Esophagus squamous epithelium (tissue), 5 donors: ENCODE measurements at places on chromosomes 4 and X.
A peak's percentile ranks its signal among the peaks of the same experiment; 100 is the strongest.

- no peak for DNase-seq
- no peaks in the 10 kb centered on the region for H3K36me3 ChIP-seq
- H3K27me3 ChIP-seq = peaks cover 3% of the 10 kb centered on the region
- H3K4me1 ChIP-seq = peaks cover 22% of the 10 kb centered on the region
Measured at GRCh38 chr4:16692524-16692923, 205.9 kb downstream of the LDB2 start.

- DNase-seq = no peak
- H3K4me1 ChIP-seq = no peaks in the 10 kb centered on the region
- H3K27ac ChIP-seq = no peak overlapping the region
Measured at GRCh38 chrX:10709276-10709675, 88.9 kb upstream of the MID1 start.

GRCh38 chr4:184357772-184358171, 116.6 kb downstream of the IRF2 start:
- DNase-seq = no peak
- H3K27me3 ChIP-seq = no peaks in the 10 kb centered on the region
- H3K36me3 ChIP-seq = no peaks in the 10 kb centered on the region

DNA sequence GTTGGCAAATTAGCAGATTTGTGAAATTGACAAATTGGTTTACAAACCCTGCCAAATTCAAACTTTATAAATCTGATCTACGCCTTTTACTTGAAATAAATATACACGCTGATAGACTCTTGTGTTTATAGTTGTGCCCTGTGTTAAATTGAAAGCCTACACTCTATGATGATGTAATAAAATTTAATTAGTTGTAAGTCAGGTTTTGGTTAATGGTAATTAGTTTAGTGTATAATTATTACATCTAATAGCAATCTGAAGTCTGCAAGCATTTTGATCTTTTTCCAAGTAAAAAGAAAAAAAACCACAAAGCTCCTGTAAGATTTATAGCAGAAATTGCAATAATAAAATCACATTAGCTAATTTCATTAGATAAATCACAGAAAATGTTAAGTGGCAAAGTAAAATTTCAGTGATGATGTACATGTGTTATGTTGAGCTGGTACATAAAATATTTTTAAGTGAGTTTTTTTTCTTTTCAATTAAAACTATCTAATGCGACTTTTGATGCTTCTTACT, 72.7 kb upstream of the TENM3 start:
- H3K27ac ChIP-seq = no peak overlapping the region
- no peaks in the 10 kb centered on the region for H3K27me3 ChIP-seq
- DNase-seq = no peak
- H3K4me1 ChIP-seq = peaks cover 5% of the 10 kb centered on the region

- peaks cover 9% of the 10 kb centered on the region for H3K4me1 ChIP-seq
- peak overlapping the region; percentile 59 for H3K27ac ChIP-seq
- no peak for DNase-seq
- H3K4me3 ChIP-seq = peak overlapping the region; percentile 57
- no peaks in the 10 kb centered on the region for H3K27me3 ChIP-seq
- H3K36me3 ChIP-seq = no peaks in the 10 kb centered on the region
Measured at GRCh38 chrX:129540722-129541184, 694 bp downstream of the OCRL start.

- no peaks in the 10 kb centered on the region for H3K4me1 ChIP-seq
- DNase-seq = no peak
- no peak overlapping the region for H3K27ac ChIP-seq
- peaks cover 8% of the 10 kb centered on the region for H3K36me3 ChIP-seq
Measured at GRCh38 chr4:40471923-40472322, 136.8 kb downstream of the CHRNA9 start.
